ENCODE measurements at places on chromosomes 4 and X. TPM values are rescaled to one million over a fixed set of nuclear protein-coding genes. Genes with fewer than 3 reads are reported as not detected.

- no peak for DNase-seq
These were observed 329 bp downstream of the TBC1D14 start for GRCh38 chr4:6909970-6910339.

GRCh38 chr4:123291329-123291728, 105.3 kb upstream of the SPRY1 start:
- DNase-seq: no peak

Gene ZNF732
- total RNA-seq: not detected

Gene REELD1
- total RNA-seq: not detected

Gene DSPP
- total RNA-seq: not detected

- no peak for DNase-seq
These were observed 49.9 kb downstream of the DOCK11 start for GRCh38 chrX:118545510-118545909.

Measured in Caco-2 (cell line).